Stimulated activated CD4-positive, alpha-beta T cell treated with anti-CD3 and anti-CD28 coated beads, Interleukin-4, amount 100 ng/mL, for 1 hour (primary cell): ENCODE measurements at places on chromosomes 2 and 18.

GRCh38 chr2:43212931-43213330 is 13.5 kb downstream of the ZFP36L2 start:
- DNase-seq = no peak

- no peak for DNase-seq
Observed at GRCh38 chr18:52602820-52603219, 262.8 kb downstream of the DCC start.

GRCh38 chr2:242027676-242028450 is 158.3 kb downstream of the RTP5 start:
- DNase-seq = no peak

GRCh38 chr2:55761526-55761925 is 67.9 kb upstream of the PNPT1 start:
- DNase-seq = no peak
